ENCODE measurements at places on chromosomes 1 and 21.
A peak's percentile ranks its signal among the peaks of the same experiment; 100 is the strongest.

GRCh38 chr21:42151148-42151947, 67.6 kb upstream of the ABCG1 start:
- DNase-seq, result peak; percentile 14

DNA sequence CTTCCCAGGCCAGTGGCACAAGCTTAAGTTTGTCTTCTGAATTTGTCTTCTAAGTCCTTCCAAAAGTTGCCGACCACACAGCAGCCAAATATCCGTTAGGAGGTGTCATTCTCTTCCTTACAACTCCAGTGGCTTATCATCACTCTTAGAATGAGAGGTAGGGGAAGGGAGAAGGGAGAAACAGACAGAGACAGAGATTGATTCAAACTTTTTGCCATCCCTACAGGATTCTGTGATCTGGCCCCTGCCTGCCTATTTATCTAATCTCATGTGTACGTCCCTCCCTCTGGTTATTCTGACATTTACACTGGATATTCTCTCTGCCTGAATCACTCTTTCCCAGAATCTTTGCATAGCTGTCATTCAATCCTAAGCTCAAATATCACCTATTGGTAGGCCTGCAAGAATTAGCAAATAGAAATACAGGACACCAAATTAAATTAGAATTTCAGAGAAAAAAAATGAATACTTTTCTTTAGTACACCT, 488 bp upstream of the GNL2 start:
- DNase-seq, result no peak

DNA sequence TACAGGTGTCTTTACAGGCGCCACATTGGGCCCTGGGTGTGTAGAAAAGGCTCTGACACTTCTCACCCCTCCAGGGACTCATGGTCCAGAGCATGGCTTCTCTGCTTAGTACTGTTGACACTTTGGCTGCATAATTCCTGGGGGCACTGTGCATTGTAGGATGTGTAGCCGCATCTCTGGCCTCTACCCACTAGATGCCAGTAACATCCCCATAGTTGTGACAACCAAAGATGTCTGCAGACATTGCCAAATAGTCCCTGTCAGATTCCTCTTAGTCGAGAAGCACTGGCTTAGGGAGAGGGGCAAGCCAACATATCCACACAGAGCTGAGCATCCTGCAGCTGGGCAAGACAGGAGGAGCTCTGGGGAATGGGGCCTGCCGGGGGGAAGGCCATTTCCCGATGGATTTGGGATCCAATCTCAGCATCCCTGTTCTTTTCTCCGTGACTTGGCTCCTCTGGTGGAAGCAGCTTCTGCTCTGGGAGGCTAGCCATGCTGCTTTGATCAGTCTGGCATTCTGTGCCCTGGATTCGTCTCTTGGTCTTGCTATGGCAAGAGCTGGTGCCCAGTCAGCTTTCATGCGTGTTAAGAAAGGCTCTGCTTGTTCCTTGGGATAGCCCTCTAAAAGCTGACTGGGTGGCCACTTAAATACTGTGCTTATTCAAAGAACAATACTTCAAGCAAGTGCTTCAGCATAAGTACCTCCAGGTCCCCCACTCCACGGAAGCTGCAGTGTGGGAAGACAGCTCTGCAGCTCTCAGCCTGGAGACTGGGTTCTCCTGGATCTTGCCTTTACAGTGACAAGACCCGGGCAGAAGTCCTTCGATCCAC, 38.3 kb upstream of the SCMH1 start:
- DNase-seq, result peak; percentile 42

GRCh38 chr1:235844776-235845175, 21.9 kb downstream of the LYST start:
- DNase-seq, result no peak

DNA sequence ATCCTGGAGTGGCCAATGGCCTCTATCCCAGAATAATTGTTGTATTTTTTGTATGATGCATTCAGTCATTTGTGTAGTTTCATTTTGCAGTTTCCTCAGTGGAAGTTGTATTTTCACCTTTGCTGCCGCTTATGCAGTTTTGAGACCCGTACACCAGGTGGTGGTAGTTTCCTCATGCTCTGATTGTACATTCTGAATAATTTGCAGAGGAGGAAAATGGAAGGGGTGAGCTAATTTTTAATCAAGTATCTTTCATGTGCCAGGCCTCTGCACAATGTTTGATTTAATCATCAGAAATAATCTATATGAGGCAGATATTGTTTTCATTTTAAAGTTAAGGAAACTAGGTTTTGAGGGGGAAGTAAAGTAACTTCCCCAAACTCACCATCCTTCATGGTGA, 29.5 kb downstream of the HLX start:
- no peak for DNase-seq

GRCh38 chr1:34790985-34791384, 1.8 kb upstream of the GJA4 start:
- DNase-seq, result no peak

DNA sequence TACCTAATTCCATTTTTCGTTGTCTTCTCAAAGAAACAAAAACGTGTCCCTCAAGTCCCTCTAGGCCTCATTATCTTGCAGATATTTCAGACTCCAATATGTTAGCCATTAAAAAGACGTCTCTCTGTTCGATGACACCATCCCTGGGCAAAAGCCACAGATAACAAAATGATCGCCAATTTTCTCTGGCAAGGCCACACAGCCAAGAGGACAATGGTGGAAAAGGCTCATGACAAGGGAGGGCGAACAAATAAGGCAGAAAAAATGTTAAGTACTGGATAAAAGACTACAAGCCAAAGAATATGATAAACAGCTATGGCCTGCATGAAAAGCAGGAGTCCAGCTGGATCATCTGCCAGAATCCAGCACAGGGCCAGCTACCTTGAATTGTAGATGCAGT, 82.9 kb downstream of the TBX15 start:
- no peak for DNase-seq

DNA sequence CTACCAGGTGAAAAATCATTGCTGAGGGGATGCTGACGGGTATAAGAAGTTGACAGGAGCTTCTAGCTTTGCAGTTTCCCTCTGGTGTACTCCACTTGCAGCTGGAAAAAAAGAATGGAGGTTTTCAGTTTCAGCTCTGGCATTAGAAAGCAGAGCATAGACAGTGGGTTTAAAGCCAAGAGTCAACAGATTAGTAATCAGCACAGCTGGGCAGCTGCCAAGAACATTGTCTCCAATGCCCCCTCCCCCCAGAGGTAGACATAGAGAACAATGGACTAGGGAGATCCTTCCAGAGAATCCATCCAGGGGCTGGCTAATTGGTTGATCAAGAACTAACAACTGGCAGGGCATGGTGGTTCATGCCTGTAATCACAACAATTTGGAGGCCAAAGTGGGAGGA, 10.1 kb upstream of the ZBTB8B start:
- no peak for DNase-seq

DNA sequence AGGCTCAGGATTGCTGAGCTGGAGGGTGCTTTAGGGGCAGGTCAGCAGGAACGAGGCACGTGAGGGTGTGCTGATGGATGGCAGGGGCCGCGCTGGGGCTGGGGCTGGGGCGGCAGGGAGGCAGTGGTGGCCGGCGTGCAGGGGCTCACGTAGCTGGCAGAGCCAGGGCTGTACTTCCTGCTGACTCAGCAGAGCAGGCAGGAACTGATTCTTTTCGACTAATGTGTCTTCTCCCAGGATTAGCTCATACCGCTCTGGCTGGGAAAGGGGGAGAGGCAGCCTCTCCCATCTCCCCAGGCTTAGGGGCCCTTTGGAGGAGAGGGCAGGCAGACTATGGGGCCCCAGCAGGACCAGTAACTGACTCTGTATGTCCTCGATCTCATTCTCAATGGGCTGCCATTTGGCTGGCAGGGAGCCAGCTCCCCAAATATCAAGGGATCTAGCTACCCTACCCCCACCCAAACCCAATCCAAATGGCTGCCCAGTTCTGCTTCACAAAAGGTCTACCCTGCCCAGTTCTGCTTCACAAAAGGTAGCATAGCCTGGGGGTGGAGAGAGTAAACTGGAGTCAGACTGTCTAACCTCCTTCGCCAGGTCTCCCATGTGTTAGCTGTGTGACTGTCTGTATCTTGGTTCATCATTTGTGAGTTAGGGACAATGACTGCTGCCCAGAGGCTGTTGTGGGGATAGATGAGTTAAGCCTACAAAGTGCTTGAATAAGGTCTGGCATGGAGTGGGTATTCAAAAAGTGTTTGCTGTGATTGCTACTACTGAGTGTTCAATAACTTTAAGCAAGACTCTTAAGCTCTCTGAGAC, 100.1 kb upstream of the SLC2A1 start:
- DNase-seq, result no peak

- no peak for DNase-seq
These were observed 5.9 kb downstream of the SOD1 start for GRCh38 chr21:31665397-31665796.

DNA sequence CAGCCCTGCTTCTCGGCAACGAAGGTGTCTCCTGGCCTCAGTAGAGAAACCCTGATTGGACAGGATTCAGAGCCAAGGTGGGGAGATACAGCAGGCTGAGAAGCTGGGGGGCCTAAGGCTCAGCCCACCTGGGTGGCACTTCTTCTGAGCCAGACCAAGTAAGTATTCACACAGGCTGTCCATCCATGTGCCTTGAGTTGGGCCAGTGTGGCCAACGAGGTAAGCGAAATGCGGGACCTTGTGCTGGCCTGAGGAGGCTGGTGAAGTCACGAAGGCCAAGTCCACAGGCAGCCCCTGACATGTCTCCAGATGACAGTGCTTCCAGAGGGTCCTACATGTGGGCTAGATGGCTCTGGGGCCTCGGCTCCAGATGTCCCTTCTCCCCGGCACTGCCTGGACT, 91.4 kb downstream of the ITPKB start:
- DNase-seq, result no peak

GRCh38 chr1:203035111-203036000, 9.1 kb downstream of the PPFIA4 start:
- DNase-seq, result no peak

DNA sequence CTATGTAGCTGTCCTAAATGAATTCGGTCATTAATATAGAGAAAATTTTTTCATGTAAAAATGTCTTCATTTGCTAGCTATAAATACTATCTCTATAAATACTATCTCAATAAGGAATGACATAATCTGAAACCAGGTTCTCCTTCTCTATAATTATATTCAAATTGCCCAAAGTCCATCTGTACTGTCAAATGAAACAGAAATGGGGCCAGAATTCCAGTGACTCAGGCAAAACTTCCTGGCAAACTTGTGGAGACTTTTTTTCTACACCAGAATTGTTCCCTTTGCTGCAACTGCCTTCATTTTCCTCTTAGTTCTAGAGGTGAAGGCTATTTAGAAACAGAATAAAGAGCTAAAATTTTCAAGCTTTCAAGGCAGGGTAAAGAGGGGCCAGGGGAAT, 152.5 kb downstream of the KCNH1 start:
- DNase-seq, result no peak

DNA sequence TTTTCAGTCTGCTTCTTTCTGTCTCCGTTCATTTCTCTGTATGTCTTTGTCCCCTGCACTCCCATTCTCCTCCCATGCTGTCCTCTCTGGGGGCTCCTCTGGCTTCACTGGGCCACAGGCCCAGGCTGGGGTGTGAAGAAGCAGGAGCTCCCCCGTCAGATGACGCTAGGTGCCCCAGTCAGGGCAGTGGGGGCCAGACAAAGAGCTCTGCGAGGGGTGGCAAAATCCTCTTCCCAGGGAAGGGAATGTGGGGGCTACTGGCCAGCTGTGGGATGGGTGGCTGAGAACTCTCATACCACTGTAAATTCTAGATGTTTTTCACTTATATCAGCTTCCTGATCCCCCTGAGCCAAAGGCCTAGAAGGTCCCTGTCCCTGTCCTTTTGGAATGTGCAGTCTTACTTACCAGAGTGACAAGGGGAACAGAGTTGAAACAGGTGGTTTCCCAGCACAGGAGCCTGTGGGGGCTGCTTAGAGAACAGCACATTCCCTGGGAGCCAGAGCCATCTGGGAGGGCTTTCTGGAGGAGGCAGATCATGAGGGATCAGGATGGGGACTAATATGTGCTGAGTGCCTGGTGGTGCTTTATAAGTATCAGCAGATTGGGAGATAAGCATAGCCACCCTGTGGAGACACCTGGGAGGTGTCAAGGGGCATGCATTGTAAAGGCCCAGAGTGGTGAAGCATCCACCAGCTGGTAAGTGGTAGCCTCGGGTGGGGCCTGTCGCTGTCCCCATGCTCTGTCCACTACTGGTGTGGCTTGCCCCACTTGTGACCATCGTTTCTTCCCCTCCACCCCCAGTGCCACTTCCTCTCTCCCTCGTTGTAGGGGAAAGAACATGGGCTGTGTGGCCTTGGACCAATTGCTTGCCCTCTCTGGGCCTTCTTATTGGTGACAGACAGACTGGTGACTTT, 10.1 kb upstream of the PADI1 start:
- DNase-seq, result no peak

GRCh38 chr1:37098237-37098636, 63.9 kb upstream of the GRIK3 start:
- no peak for DNase-seq

- no peak for DNase-seq
These were observed 5.5 kb downstream of the TP53BP2 start for GRCh38 chr1:223840254-223840653.

DNA sequence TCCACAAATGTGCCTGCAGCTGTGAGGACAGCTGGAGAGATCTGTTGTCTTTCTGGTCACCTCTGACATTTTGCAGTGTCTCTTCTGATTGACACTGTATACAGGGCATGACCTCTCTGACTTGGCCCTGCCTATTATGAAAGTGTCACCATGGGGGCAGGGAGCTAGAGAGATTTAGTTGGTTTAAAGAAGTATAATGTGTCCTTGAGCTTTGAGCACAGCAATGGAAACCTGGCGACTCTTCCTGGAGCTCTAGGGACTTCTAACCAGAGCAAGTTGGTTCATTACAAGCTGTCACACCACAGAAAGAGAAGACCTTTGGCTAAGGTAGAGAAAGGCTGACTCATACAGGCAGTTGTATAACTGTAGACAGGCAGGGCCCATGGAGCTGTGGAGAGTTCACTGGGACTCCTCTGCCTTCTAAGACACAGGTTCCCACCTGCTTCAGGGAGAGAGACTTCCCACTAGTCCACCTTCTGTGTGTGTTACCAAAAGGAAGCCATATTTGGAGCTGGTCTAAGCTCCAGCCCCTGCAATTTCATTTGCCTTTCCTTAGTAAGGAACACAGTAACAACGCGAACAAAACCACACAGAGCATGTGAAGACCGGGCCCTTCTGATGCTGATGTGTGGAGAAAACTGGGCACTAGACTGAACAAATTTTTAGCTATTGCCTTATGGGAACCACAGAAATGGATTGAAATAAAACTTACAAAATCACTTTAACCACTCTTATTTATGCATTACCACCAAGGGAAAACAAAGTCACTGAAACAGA, 90.5 kb upstream of the ADAR start:
- no peak for DNase-seq

DNA sequence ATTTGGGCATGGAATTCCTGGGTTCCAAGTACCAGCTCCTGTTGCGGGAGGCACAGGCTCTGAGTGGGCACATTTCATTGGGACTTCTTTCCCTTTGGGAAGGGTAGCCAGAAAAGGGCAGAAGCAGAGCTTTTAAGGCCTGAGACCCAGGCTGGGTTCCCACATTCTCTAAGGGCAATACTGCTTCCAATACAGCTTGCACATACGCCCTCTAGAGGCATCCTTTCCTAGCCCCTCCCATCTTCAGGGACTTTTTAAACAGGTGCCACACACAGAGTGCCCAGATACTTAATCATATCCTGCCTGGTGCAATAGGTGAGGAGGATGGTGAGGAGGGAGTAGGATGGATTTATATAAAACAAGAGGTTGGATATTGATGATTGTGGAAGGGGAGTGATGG, 5.7 kb downstream of the GPR88 start:
- DNase-seq, result no peak

GRCh38 chr1:100390531-100390930, 38.2 kb downstream of the CDC14A start:
- no peak for DNase-seq

GRCh38 chr1:200980452-200980772, 43.1 kb downstream of the KIF21B start:
- no peak for DNase-seq
